ENCODE measurements at places on chromosomes 7 and 10. TPM values are rescaled to one million over a fixed set of nuclear protein-coding genes. Genes with fewer than 3 reads are reported as not detected.

GRCh38 chr10:86217371-86218080 lies 149.1 kb downstream of the GRID1 start:
- DNase-seq = no peak

Gene TRIM4
- 33.5 TPM for total RNA-seq

DNA sequence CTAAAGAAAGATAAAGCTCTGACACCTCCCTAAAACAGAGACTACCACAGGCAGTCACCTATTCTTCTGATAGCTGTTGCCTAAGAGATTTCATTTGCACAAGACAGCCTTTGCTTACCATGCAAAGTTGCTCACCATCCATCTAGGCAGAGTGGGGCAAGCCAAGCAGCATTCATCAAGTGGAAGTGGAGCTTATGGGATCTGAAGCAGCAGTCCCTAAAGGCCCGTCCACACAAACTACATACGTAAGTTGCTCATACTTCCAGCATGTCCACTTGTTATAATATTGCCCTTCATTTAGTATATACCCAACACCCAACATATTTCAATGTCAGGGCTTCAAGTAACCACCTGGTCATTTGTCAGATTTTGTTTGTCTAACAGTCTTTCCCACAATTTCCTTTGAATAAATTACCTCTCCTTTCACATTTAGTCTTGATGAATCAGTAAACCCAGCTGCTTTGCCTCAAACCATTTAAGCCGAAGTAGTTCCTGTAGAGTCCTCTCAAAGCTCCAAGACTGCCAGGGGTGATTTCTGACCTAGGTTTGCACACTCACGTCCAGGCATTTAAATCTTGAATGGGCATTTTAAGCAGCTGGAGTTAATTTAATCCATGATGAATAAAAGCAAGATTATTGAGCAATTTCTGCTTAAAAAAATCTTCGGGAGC lies 67.9 kb downstream of the ATAD1 start:
- no peak for DNase-seq

DNA sequence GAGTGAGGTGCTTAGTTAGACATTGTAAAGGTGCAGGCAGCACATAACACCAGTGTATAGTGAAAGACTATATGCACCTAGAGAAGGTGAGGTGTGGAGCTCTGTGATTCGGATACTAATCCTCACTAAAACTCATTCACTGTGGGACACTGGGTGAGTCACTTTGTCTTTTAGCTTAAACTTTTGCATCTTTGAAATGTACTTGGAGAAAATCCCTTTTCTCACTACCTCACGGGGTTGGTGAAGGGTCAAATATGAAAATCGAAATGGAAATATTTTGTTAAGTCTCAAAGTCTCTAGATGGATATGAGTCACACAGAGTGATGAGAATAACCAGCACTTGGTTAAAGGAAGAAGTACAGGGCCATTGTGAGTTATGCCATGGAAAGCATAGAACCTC lies 38.0 kb downstream of the MDFIC start:
- DNase-seq = no peak

GRCh38 chr7:96562458-96562857 lies 147.2 kb downstream of the SEM1 start:
- DNase-seq = no peak

DNA sequence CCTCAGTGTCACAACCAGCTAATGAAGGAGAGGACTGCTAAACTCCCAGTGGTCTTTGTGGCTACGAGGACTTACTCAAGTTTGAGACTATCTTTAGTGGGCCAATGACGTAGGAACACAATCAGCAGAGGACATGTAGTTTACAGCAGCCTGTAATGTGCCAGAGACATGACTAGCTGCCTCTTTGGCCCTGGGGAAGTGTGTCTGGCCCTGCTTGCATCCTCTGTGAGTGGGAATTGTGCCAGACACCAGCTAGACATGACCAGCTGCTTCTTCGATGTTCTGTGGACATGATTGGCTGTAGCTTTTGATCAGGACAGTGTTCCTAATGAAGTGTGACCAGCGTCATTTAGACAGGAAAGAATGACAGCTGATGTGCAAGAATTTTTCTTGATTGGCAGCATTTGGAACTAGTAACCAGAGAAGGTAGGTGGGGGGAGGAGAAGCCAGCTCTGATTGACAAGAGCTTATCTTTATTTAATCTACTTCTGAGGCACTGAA lies 141.7 kb downstream of the AUTS2 start:
- no peak for DNase-seq
